NCI-H69 (cell line): ENCODE measurements at places on chromosomes 3 and 15.

DNA sequence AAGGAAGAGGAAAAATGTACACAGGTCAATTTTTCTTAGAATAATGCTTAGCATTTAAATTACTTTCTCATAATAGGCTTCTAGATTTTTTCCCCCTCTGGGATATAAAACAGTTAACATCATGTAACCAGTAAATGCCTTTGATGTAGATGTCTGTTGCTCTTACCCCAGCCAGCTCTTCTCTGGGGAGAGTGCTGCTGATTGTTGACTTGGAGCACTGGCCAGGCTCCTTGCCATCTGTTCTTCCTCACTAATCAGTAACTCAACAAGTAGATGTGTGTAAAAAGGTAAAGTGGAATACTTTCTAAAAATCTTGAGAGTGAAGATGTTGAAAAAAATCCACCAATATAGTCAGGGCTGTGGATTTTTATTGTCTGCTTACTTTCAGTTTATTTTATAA is 42.2 kb downstream of the RIOX2 start:
- DNase-seq: peak; percentile 43

DNA sequence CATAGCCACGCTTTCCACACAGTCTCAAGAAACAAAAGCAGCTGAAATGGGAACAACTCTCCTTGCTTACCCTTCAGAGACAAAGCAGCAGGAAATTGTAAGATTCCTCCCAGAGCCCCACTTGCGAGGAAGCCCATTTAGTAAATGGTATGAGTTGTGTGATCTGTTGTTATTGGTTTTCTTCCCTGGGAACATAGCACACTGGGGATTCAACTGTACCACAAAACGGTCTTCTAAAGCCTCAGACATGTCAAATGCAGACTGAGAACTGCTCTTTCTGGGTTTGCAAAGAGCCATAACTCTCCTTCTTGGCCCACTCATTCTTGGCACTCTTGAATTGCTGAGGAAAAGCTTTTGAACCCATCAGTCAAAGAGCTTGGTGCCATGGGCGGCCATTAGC is 101.0 kb upstream of the COL8A1 start:
- no peak for DNase-seq

DNA sequence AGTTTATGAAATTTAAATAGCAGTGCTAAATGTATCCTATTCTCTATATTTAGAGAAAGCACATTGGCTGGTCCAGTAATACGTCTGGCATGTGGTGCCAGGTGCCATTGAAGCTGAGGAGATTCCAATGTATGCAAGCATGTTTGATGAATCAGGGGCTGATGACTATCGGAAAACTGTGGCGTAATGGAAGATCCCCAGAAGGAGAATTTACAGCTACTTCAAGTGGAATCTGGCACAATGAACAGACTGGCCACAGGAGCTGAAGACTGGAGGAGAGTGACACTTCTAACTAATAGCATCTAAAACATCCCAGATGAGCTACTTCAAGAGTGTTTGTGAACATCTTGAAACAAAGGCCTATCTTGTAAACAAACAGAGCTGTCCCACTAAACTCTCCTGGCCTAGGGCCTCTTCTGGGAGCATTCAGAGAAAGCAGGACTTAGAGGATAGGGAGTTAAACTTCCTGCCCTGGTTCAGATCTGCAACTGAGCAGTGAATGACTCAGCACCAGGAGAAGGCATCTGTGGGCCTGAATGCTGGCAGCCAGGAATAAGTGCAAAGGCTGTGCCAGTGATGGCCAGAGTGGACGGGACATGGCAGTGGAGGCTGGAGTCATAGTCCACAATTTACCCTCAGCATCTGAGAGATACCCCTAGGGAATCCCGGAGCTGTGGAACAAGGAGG is 15.2 kb upstream of the ACTC1 start:
- DNase-seq: no peak

DNA sequence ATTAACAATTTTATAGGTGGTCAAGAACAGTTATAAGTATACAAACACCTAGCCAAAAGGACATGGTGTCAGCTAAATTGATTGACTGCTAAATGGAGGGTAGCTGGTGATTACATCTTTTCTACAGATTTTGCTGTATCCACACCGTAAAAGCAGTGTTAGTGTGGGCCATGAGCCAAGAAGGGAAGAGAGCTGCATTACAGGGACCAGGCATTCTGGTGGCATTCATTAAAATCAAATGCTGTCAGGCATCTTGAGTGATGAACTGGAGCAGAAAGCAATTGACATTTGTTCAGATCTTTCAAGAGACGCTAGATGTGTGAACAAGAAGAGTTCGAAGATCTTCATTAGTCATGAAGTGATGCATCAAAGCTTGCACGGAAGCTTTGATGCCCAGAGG is 177.9 kb downstream of the ARPP21 start:
- DNase-seq: no peak

- DNase-seq: peak; percentile 8
Measured at GRCh38 chr3:15610082-15610759, 8.7 kb downstream of the BTD start.

DNA sequence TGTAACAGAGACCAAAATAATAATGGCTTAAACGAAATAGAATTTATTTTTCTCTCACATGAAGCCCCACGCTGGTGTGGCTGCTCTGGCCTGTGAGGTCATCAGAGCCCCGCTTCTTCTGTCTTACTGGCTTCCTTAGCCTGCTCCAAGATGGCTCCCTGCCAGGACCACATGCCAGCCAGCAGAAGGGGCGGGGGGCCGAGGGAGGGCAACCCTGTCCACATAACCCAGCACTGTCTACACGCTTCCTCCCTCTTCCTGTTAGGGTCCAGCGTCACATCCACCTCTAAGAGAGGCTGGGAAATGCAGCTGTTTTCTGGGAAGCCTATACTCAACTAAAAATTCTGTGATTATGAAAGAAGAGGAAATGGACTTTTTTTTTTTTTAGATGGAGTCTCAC is 107.9 kb upstream of the DLG1 start:
- no peak for DNase-seq

DNA sequence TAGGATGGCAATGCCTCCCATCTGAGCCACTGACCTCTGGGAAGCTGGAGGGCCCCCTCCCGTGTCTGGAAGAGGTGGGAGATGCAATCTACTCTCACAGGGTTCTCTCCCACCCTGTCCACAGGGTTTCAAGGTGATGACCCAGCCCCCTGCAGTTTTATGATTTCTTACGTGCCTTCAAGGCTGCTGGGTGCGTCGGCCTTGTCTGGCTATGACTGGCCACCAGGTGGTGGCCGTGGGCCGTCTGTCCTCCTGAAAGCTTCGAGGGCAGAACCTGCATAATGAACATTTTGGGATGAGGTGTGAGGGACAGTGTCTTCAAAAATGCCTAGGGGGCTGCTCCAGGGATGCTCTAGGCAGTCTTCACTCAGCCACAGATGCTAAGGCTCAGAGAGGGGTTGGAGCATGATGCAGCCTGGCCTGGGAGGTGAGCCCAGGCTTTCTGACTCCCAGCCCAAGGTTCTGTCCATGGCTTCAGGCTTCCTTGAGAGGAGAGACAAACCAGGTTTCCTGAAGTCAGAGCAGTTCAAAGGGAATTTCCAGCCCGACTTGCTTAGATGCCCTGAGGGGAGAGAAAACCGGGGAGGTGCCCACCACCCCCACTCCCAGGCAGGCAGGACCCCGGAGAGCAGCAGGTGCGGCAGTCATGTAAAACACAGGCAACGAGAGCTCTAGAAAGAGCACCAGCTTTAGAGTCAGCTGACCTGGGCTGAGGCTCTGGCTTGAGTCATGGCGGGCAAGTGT is 18.7 kb downstream of the ISG20 start:
- DNase-seq: peak; percentile 27

- peak; percentile 86 for DNase-seq
Measured at GRCh38 chr3:71102111-71102983, 481.2 kb downstream of the FOXP1 start.

GRCh38 chr3:162534431-162534830 is 1037.8 kb downstream of the OTOL1 start:
- no peak for DNase-seq

DNA sequence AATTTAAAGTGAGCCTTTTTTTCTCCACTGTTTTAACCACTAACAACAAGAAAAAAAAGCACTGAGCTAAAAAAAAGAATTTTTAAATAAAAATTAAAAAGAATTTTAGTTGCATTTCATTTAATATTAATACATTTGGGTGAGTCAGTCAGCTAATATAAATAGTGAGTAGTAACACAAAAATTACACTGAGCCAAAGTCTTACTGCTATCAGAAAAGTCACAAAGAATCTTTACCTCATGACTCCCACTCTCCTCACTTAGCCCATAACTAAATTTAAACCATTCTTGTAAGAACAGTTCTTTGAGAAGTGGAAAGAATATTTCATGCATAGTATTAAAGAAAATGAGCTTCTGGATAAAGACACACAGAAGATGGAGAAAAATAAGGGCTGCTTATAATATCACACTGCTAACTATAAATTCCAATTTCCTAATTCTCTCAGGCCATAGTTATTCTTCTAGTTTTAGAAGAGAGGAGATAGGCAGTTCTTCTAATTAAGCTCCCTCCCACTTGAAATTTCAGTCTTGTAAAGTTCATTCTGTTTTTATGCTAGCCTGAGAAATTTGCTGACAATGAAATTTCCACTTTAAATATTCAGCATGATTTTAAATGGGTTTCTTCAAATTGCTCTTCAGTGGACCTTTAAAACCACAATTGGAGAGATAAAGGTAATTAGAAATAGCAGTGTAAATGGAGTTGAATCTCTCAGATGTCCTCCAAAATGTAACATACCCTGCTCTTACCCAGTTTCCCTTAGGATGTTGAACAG is 17.6 kb downstream of the SHQ1 start:
- DNase-seq: no peak

GRCh38 chr15:57528940-57529565 is 62.7 kb upstream of the MYZAP start:
- DNase-seq: peak; percentile 72

DNA sequence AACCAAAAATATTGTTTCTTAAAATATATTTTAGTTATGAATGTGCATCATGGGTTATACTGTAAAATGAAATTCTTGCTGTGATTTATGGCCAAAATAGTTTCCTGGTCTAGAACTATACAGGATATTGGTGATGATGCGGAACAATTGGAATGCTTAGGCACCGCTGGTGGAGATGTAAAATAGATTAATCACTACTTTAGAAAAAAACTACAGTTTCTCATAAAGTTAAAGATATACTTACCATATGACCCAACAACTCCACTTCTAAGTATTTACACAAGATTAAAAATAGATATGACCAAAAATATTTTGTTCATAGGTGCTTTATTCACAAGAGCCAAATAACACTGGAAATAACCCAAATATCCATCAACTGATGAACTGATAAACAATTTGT is 126.7 kb downstream of the TUSC7 start:
- no peak for DNase-seq

- DNase-seq: no peak
Measured at GRCh38 chr3:57961177-57961827, 46.9 kb upstream of the FLNB start.

GRCh38 chr3:86996261-86996955 is 5.5 kb upstream of the VGLL3 start:
- no peak for DNase-seq

- no peak for DNase-seq
Measured at GRCh38 chr15:49438962-49439631, 16.1 kb downstream of the FGF7 start.

- DNase-seq: no peak
Measured at GRCh38 chr15:69675731-69676130, 223.1 kb downstream of the RPLP1 start.
